Stimulated activated CD8-positive, alpha-beta memory T cell treated with anti-CD3 and anti-CD28 coated beads, Interleukin-12 subunit alpha, Interleukin-12 subunit beta, amount 100 ng/mL, for 1 hour (primary cell): ENCODE measurements at places on chromosomes 16 and 17.
A peak's percentile ranks its signal among the peaks of the same experiment; 100 is the strongest.

DNA sequence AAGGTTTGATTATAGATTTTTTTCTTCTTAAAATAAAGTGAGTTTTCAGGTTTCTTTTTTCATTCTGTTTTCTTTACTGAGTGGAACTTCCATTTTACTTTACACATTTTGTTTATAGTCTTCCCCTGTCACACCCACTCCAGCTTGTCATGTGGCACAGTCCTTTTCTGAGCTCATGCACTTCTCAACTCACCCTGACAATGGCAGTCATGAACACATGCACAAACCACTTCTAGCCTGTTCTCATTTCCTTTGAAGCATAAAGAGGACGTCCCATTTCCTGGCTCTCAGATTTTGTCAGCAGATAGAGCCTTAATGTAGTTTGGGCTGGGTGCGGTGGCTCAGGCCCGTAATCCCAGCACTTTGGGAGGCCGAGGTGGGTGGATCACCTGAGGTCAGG, 168.0 kb downstream of the AHSP start:
- DNase-seq = no peak

DNA sequence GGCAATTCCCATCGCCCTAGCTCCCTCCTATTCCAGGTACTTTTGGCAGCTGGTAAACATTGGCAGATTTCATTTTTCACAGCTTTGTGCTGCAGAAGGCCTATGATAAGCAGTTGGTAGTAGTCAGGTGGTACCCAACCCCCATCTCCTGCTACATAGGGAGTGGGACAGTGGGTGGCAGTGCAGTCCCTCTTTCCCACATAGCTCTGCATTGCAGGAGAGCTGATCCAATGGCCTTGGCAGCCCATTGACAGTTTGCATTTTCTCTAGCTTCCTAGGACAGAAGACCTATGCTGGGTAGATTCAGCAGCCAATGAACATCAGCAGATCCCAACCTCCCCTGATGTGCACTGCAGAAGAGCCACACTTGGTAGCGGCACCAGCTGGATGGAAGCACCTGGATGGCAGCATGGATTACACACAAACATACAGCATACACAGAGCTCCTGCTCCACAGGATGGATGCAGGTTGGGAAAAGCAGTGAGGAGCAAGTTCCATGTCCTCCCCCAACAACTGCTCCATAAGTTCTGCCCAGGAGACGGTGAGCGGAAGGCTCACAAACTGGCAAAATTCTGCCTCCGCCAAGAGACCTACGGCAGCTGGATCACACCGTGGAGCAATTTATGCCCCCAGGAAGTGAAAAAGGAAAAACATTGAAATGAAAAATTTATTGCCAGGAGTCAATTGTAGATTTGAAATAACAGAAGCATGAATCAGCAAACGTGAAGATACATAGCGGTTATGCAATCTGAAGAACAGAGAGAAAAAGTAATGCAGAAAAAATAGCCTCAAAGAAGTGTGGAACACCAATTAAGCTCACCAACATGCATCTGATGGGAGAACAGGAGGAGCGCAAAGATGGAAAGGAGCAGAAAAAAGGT, 95.7 kb downstream of the CACNG1 start:
- DNase-seq = no peak

GRCh38 chr17:50101346-50102163, 6.4 kb downstream of the PDK2 start:
- no peak for DNase-seq

GRCh38 chr17:77375917-77376651, 235.3 kb downstream of the SEC14L1 start:
- peak; percentile 51 for DNase-seq

- DNase-seq = no peak
Measured at GRCh38 chr17:52202520-52203080, 44.1 kb upstream of the CA10 start.

DNA sequence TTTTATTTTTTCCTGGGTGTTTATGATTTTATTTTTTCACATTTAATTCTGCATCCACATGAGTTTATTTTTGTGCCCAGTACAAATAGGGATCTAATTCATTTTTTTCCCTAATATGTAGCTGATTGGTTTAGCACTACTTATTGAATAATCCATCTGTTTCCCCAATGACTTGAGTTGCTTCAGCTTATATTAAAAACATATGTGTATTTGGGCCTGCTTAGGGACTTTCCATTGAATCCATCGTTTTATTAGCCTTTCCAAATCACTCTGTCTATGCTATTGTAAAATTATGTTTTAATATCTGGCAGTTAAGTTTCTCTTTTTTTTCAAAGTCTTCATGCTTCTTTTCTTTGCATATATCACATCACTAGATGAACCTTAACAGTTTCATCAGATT, 42.2 kb downstream of the WWP2 start:
- DNase-seq = no peak

GRCh38 chr16:53085931-53086421, 31.2 kb downstream of the CHD9 start:
- DNase-seq = no peak

GRCh38 chr16:12819126-12820117, 15.7 kb upstream of the CPPED1 start:
- peak; percentile 56 for DNase-seq

DNA sequence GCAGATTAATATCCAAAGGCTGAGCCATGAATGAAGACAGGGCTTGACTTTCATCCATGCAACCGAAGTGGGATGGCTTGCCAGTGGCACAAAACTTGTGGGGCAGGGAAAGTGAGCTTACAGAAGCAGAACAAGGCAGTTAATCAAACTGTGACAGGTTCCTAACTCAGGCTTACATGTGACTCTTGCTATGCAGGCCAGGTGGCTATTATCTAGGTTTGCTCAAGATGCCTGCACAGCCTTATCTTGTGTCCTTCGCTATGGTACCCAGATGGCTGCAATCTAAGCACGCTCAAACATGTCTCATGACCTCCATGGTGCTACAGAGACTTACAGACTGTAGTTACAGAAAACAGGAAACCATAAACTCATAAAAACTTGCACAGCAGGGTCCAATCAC, 8.6 kb upstream of the DNAH9 start:
- DNase-seq = no peak
